Effector CD8-positive, alpha-beta T cell (primary cell): ENCODE measurements at places on chromosomes 3 and 15.

- no peak for DNase-seq
These were observed 89.2 kb upstream of the MITF start for GRCh38 chr3:69650066-69650419.

- DNase-seq, result no peak
These were observed 753.4 kb downstream of the FHIT start for GRCh38 chr3:60497902-60498301.

GRCh38 chr15:101128221-101129015 lies 123.4 kb downstream of the CHSY1 start:
- no peak for DNase-seq

- no peak for DNase-seq
These were observed 79.4 kb upstream of the FAM98B start for GRCh38 chr15:38374556-38374955.

DNA sequence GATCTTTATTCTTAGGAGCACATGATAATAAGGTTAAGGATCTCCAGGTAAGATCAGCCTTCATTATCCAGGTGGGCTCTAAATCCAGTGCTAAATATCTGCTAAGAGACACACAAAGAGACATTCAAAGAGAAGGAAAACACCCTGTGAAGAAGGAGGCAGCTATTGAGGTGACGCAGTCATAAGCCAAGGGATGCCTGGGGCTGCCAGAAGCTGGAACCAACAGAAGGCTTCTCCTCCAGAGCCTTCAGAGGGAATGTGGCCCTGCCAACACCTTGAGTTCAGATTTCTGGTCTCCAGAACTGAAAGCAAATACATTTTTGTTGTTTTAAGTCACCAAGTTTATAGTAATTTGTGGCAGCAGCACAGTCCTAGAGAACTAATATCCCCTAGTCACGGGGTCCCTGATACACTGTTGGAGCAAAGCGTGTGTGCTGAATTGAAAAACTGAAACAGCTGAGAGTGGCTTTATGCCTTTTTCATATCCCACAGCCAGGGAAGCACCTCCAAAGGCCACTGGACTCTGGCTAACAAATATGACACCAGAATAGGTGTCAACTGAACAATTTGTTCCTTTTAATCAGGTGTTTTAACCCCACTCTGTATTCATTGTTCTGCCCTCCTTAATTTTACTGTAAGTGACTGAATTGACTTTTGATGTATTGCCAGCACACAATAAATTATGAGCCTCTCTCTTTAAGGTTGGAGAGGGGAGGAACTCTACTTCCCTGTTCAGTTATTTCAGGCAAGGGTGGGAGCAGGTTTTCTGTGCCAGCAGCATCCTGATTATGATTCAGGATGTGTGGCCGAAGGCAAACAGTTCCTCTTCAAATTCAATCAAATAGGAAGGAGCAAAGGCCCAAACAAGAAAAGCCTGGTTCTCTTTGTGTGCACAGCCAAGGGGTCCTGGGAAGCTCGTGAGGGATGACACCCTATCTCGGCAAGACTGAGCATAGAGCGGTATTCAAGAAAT lies 151.8 kb upstream of the HES1 start:
- DNase-seq, result no peak

GRCh38 chr15:66908744-66909095 lies 156.7 kb upstream of the SMAD3 start:
- no peak for DNase-seq

DNA sequence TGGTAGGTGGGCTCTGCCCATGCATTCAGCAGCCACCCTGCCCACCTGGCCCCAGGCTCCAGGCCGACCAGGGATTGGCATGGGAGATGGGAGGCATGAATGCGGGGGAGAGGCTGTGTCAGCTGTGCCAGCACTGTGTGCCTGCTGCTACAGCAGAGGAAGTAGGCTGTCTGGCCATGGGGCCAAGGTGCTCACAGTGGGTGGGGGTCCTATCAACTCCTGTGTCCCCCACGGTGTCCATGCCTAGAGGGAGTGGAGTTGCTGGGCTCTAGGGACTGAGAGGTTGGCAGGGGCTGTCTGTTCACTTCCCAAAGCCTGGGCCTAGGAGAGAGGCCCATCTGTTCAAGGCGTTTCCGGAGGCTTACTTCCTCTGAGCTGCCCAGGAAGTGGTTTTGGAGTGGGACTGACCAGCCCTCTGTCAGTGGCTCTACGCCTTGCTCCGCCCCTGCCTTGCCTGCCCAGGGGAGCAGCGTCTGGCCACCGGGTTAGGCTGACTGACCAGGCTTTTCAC lies 5.8 kb downstream of the PRKCD start:
- DNase-seq, result no peak

DNA sequence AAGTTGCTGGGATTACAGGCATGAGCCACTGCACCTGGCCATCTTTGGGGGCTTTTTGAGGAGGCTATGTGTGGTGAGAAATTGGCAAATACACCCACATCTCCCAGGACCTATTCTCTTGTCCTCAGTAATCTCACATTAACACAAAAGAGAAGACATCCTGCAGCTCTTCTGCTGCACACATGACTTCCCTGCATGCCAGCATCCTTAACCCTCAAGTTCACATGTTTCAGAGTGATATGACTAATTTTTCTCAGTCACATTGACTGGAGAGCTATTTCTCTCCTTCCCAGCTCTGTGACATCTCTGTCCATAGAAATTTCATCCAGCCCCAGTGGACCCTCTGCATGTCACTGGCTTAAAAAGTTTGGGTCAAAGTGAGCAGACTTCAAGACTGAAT lies 1.9 kb upstream of the SKIC8 start:
- no peak for DNase-seq

DNA sequence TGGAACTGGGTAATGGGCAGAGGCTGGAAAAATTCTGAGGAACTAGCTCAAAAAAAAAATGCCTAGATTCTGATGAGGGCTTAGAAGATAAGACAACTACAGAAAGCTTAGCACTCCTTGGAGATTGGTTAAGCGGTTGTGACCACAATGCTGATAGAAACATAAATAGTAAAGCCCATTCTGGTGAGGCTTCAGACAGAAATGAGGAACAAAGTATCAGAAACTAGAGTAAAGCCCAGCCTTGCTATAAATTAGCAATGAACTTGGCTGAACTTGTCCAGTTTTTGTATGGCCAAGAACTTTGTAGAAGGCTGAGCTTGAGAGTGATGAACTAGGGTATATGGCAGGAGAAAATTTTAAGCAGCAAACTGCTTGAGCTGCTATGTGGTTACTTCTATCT lies 25.4 kb downstream of the GOLGB1 start:
- no peak for DNase-seq
